ENCODE measurements at places on chromosomes 12 and 14. TPM values are rescaled to one million over a fixed set of nuclear protein-coding genes. Genes with fewer than 3 reads are reported as not detected.

Gene PTPN6
- 12.8 TPM for total RNA-seq

Gene STRAP
- 188 TPM for total RNA-seq

Gene PTPRB
- total RNA-seq, result 1.6 TPM

Gene CEP290
- 5.3 TPM for total RNA-seq

Gene LBHD2
- 0.50 TPM for total RNA-seq

Gene LRP1-AS
- not detected for total RNA-seq

Gene KCNK10
- total RNA-seq, result not detected

Gene CCDC196
- total RNA-seq, result not detected

Gene EIF4B
- 311 TPM for total RNA-seq

Gene CLEC14A
- not detected for total RNA-seq

Gene MIP
- total RNA-seq, result not detected

Gene OVCH1
- not detected for total RNA-seq

Gene MGST1
- 934 TPM for total RNA-seq

Gene SCNN1A
- 21.8 TPM for total RNA-seq

Gene LYZ
- total RNA-seq, result 1.5 TPM

Gene RDH12
- total RNA-seq, result not detected

Gene NGDN
- 73.7 TPM for total RNA-seq

Gene MSRB3
- 21.4 TPM for total RNA-seq

Gene PRR4
- total RNA-seq, result 1.9 TPM

Gene CABP1
- 0.22 TPM for total RNA-seq

Gene BLOC1S1
- 115 TPM for total RNA-seq

Gene POLR3B
- total RNA-seq, result 5.5 TPM

Gene CTSG
- total RNA-seq, result not detected

Gene MAP3K9
- 4.3 TPM for total RNA-seq

Gene MMP19
- 0.24 TPM for total RNA-seq

Gene ADAM21
- total RNA-seq, result not detected

Gene KCNC2
- total RNA-seq, result not detected

Gene DMAC2L
- total RNA-seq, result 12.5 TPM

Gene COPZ1
- total RNA-seq, result 233 TPM

Gene KRR1
- total RNA-seq, result 108 TPM

Gene RAD52
- 13.7 TPM for total RNA-seq

Gene CCDC63
- not detected for total RNA-seq

Gene MGP
- total RNA-seq, result 0.45 TPM

Gene KERA
- not detected for total RNA-seq

Gene C14orf132
- 4.1 TPM for total RNA-seq

Gene KLRD1
- not detected for total RNA-seq

Gene KLHL33
- not detected for total RNA-seq

Gene CIROP
- not detected for total RNA-seq

Gene EML5
- 0.45 TPM for total RNA-seq

Gene ART4
- total RNA-seq, result not detected

Gene KLRB1
- not detected for total RNA-seq

Gene PTHLH
- 19.0 TPM for total RNA-seq

Gene ITGB7
- total RNA-seq, result 0.35 TPM

Gene SOAT2
- total RNA-seq, result 0.23 TPM

Gene RIC8B
- 8.6 TPM for total RNA-seq

Gene CELA1
- total RNA-seq, result not detected

Gene KSR2
- total RNA-seq, result 0.63 TPM

Gene RHOJ
- total RNA-seq, result not detected

Gene TMTC2
- total RNA-seq, result 1.0 TPM

Gene OR4E2
- total RNA-seq, result not detected

Gene GUCY2C
- not detected for total RNA-seq

Gene CEBPE
- total RNA-seq, result not detected

Gene TMEM132C
- not detected for total RNA-seq

Gene PRH2
- not detected for total RNA-seq

Gene TTC8
- 39.5 TPM for total RNA-seq

Gene LMO3
- total RNA-seq, result not detected

Gene RFLNA
- not detected for total RNA-seq

Gene SLCO1B1
- total RNA-seq, result 0.26 TPM

Data from A549 treated with ZK216348 at 1 μM for 4 hours (cell line).